ENCODE measurements at places on chromosomes 3 and 15.

GRCh38 chr3:14093831-14094230 lies 30.8 kb downstream of the CHCHD4 start:
- DNase-seq, result no peak
- no peaks in the 10 kb centered on the region for H3K36me3 ChIP-seq
- H3K27ac ChIP-seq, result no peak overlapping the region
- H3K4me3 ChIP-seq, result no peak overlapping the region
- no peaks in the 10 kb centered on the region for H3K27me3 ChIP-seq
- H3K4me1 ChIP-seq, result no peaks in the 10 kb centered on the region

DNA sequence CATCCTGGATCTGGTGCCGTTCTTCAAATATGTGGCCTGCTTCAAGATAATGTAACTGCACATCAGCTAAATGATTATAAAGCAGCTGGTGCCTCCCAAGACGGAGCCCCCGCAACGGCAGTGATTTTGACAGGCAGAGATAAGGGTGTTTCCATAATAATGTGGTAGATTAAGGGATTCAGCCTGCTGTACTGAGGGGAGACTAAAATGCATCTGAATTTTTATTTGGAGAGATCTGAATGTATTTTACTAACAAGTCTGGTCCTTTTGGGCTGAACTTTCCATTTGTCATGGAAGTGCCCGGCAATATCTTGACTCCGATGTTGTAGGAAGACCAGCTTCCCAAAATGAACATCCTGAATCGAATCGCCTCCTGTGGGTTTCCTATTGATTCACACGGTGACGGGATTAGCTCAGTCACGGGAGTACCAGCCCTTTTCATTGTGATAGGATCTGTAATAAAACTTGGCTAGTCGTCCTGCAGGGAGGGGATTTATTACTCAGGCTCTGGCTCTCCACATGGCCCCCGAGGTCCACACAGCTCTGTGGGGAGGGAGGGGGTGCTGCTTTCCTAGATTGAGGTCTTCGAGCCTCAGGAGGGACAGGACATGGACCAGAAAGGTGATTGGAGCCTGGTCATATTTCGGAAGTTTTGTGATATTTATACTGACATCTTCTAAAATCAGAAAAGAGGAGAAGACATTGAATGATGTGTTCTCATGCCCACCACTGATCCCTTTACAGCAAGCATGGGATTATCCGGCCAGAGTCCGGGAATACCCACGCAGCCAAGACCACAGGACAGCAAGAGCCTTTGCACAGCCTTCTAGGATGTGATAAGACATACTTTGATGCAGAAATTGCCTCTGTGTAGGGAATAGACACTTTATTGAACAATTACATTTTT lies 2.5 kb upstream of the PCSK6 start:
- DNase-seq, result no peak
- peaks cover 4% of the 10 kb centered on the region for H3K27me3 ChIP-seq
- no peak overlapping the region for H3K27ac ChIP-seq
- no peaks in the 10 kb centered on the region for H3K4me1 ChIP-seq
- H3K4me3 ChIP-seq, result no peak overlapping the region

DNA sequence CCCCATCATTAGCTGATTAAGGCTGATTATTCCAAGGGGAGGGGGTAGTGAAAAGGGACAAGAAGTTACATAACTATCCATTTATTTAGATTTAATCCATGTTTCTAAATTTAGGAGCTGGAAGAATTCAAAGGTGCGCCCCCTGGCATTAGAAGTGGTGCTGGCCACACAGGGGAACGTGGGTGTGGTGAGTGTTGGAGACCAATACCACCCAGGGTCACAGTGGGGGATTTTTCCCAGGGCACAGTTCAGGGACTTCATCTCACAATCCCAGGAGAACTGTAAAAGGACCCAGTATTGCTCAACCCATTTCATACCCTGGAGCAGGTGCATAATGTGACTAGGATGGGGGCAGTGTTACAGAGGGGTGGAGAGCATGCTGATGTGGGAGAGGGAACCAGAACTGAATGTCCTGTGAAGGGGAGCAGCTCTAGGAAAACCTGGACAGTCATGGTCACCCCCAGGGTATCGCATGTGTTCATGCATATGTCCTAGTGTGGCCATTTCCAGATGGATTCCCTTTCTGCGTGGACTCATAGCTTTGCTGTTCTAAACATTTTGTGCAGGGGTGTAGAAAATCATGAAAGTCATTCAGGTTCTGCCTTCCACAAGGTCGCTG lies 110.3 kb downstream of the LSM3 start:
- no peak overlapping the region for H3K4me3 ChIP-seq
- DNase-seq, result no peak
- H3K4me1 ChIP-seq, result no peaks in the 10 kb centered on the region
- H3K36me3 ChIP-seq, result no peaks in the 10 kb centered on the region
- H3K27ac ChIP-seq, result no peak overlapping the region

- H3K4me3 ChIP-seq, result no peak overlapping the region
- DNase-seq, result no peak
- no peaks in the 10 kb centered on the region for H3K27me3 ChIP-seq
- H3K36me3 ChIP-seq, result no peaks in the 10 kb centered on the region
- H3K4me1 ChIP-seq, result no peaks in the 10 kb centered on the region
- no peak overlapping the region for H3K27ac ChIP-seq
Measured at GRCh38 chr3:175258763-175259162, 399.6 kb downstream of the NAALADL2 start.

DNA sequence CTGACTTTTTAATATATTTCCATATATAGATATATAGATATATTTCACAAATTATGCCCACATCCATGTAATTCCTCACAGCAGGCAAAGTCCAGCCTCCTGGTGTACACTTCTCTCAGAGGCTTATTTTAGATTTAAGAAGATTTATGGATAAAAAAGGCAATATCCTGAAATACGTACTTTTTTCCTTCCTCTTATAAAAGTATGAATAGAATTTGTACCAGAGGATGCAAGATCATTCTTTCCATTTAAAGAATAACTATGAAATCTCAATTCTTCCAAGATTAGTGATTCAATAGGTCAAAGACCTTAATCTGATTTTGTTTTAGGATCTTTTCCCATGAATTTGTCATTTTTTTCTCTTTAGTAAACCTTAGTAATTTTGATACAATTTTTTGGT lies 597.9 kb upstream of the TBL1XR1 start:
- no peak for DNase-seq
- H3K27me3 ChIP-seq, result no peaks in the 10 kb centered on the region
- H3K4me1 ChIP-seq, result no peaks in the 10 kb centered on the region
- no peak overlapping the region for H3K4me3 ChIP-seq
- no peak overlapping the region for H3K27ac ChIP-seq

DNA sequence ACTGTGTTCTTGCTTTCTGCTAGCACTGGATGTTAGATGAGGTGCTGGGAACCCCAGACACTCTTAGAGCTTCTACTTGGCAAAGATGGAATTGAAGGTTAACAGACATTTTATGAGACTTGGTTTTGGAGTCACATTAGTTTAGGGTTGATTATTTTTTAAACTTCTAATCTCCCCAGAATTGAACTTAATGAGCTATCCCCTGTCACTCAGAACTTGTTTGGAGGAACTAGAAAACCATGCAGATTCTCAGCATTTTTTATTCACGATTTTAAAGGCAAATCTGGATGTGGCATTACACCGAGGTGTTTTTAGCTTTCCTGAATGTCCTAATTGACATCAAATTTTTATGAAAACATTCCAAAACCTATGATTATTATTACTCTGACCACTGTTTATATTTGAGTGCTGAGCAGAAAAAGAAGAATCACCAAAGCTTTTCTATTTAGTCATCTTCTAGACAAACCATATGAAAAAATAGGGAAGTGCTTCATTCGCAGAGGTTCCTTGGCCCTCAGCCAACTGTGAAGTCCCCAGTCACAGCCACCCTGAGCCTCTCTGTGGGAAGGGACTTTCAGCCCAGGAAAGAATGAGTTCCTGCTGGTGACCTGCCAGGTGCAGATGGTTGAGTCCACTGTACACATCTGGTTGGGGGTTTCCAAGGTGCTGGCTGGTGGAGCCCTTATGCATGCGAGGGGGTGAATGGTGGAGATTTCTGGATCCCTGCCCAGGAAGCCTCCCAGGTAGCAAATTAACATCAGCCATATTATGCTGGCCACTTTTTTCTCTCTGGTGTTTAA lies 196.0 kb upstream of the TOPAZ1 start:
- H3K4me3 ChIP-seq, result no peak overlapping the region
- H3K27me3 ChIP-seq, result no peaks in the 10 kb centered on the region
- H3K36me3 ChIP-seq, result no peaks in the 10 kb centered on the region
- no peak overlapping the region for H3K27ac ChIP-seq

- H3K4me1 ChIP-seq, result no peaks in the 10 kb centered on the region
- H3K27ac ChIP-seq, result no peak overlapping the region
- H3K27me3 ChIP-seq, result no peaks in the 10 kb centered on the region
- DNase-seq, result no peak
- no peaks in the 10 kb centered on the region for H3K36me3 ChIP-seq
- peak overlapping the region; percentile 63 for H3K4me3 ChIP-seq
Measured at GRCh38 chr3:128426128-128426921, 40.4 kb downstream of the DNAJB8 start.

DNA sequence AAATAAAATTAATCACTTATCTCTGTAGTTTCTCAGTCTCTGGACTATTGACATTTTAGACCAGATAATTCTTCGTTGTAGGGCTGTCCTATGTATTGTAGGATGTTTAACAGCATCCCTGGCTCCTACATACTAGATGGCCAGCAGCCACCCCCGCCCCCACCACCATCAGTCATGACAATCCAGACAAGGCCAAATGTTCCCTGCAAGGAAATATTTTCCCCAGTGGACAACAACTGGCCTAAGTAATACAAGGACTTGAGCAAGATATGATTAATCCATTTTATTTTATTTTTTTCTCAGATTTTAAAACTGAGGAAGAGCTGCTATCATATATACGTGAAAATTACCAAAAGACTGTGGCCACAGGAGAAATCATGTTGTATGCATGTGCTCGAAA lies 23.8 kb downstream of the TICRR start:
- no peaks in the 10 kb centered on the region for H3K27me3 ChIP-seq
- H3K27ac ChIP-seq, result no peak overlapping the region
- H3K4me1 ChIP-seq, result no peaks in the 10 kb centered on the region
- DNase-seq, result no peak
- no peaks in the 10 kb centered on the region for H3K36me3 ChIP-seq

- H3K4me1 ChIP-seq, result no peaks in the 10 kb centered on the region
- no peak for DNase-seq
- H3K27me3 ChIP-seq, result no peaks in the 10 kb centered on the region
- H3K36me3 ChIP-seq, result no peaks in the 10 kb centered on the region
- H3K4me3 ChIP-seq, result no peak overlapping the region
- peak overlapping the region; percentile 93 for H3K27ac ChIP-seq
Measured at GRCh38 chr15:73049564-73050215, 2.6 kb upstream of the NEO1 start.

- no peaks in the 10 kb centered on the region for H3K36me3 ChIP-seq
- H3K27me3 ChIP-seq, result no peaks in the 10 kb centered on the region
- H3K4me3 ChIP-seq, result no peak overlapping the region
- H3K4me1 ChIP-seq, result no peaks in the 10 kb centered on the region
- no peak for DNase-seq
Measured at GRCh38 chr3:168472783-168473182, 377.1 kb upstream of the GOLIM4 start.

GRCh38 chr3:14424711-14425580 lies 22.5 kb downstream of the SLC6A6 start:
- no peaks in the 10 kb centered on the region for H3K36me3 ChIP-seq
- no peaks in the 10 kb centered on the region for H3K27me3 ChIP-seq
- H3K4me3 ChIP-seq, result no peak overlapping the region
- H3K27ac ChIP-seq, result no peak overlapping the region

- no peak for DNase-seq
- no peaks in the 10 kb centered on the region for H3K36me3 ChIP-seq
- H3K4me3 ChIP-seq, result no peak overlapping the region
- no peak overlapping the region for H3K27ac ChIP-seq
Measured at GRCh38 chr15:77138167-77138522, 67.2 kb upstream of the TSPAN3 start.

GRCh38 chr3:110579840-110580550 lies 491.6 kb upstream of the NECTIN3 start:
- no peak overlapping the region for H3K4me3 ChIP-seq
- no peaks in the 10 kb centered on the region for H3K36me3 ChIP-seq
- H3K27me3 ChIP-seq, result no peaks in the 10 kb centered on the region
- DNase-seq, result no peak
- no peak overlapping the region for H3K27ac ChIP-seq

GRCh38 chr3:16587047-16587680 lies 18.1 kb downstream of the DAZL start:
- DNase-seq, result no peak
- H3K36me3 ChIP-seq, result no peaks in the 10 kb centered on the region
- H3K4me1 ChIP-seq, result no peaks in the 10 kb centered on the region
- no peak overlapping the region for H3K4me3 ChIP-seq

DNA sequence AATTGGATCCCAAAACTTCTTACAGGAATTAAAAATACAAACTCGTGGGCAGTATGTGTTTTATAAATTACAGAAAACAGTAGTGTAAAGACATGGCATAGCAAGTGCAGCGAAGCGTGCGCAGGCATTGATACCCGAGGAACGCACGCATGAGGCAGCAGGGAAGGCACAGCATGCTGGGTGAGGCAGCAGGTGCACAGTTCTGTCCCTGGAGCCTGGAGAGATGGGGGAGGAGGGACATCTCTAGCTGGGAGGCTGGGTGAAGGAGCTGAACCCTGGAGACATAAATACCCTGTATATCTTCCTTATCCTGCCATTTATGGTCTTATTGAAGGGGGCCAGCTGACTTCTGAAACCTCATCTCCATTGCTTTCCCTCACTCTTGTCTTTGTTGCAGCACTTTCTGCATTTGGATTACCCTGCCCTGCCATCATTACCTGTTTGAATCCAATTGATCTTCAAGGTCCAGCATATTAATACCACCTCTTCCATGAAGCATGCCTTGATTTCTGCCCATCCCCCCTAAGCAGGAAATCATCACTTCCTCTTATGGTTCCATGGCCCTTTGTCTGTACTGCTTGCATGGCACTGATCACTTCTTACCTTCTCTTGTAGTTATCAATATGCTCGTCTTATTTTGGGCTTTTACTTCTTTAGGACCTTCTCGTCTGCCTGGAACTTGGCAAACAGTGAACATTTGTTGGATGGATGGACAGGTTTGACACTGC lies 20.5 kb downstream of the LPP start:
- peaks cover 21% of the 10 kb centered on the region for H3K4me1 ChIP-seq
- H3K36me3 ChIP-seq, result no peaks in the 10 kb centered on the region
- H3K27ac ChIP-seq, result peak overlapping the region; percentile 34
- no peaks in the 10 kb centered on the region for H3K27me3 ChIP-seq

GRCh38 chr3:55198554-55198953 lies 270.7 kb upstream of the LRTM1 start:
- H3K4me3 ChIP-seq, result no peak overlapping the region
- no peaks in the 10 kb centered on the region for H3K4me1 ChIP-seq
- H3K27ac ChIP-seq, result no peak overlapping the region

DNA sequence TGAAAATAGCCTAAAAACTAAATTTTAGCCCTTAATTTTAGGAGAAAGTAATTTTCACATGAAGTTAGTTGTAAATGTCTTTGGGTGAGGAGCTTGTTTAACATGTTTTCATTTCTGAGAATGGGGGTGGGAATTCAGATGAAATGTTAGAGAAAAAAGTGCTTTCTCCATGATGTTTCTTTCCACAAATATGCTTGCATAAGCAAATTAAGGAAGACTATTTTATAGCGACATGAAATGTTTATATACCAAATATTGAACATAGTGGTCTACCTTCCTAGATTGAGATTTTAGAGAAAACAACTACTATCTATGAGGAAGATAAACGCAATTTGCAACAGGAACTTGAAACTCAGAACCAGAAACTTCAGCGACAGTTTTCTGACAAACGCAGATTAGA lies 13.0 kb upstream of the RPLP1 start:
- H3K36me3 ChIP-seq, result no peaks in the 10 kb centered on the region
- DNase-seq, result no peak
- H3K27ac ChIP-seq, result no peak overlapping the region
- H3K4me3 ChIP-seq, result no peak overlapping the region

Data from breast epithelium (tissue), 4 donors.